ENCODE measurements at places on chromosomes 5 and 9.

GRCh38 chr9:129141066-129142041 lies 30.1 kb downstream of the PTPA start:
- no peak for DNase-seq

DNA sequence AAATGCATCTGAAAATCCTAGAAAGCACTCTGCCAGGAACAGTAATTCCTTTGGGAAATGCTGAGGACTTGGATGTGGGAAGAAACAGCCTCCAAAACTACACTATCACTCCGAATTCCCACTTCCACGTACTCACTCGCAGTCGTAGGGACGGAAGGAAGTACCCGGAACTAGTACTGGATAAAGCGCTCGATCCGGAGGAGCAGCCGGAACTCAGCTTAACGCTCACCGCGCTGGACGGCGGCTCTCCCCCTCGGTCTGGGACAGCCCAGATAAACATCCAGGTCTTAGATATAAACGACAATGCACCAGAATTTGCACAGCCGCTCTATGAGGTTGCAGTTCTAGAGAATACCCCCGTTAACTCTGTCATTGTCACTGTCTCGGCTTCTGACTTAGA lies 786 bp downstream of the PCDHB3 start:
- DNase-seq, result no peak

DNA sequence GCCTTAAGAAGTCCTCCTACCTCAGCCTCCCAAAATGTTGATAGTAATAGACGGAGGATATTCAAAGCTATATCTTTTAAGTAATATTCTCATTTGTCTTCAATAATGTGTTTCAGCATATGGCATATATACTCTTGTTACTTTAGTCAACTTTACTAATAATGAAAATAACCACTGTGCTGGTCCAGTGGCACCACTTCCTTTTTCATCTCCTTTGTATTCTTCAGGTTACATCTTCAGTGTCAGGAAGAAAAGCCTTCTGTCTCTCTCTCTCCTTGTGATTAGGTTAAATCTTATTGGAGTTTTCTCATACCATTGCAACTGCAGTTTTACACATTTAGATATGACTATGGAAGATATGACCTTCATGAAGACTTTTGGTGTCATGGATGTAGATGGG lies 31.3 kb downstream of the PARP8 start:
- no peak for DNase-seq

DNA sequence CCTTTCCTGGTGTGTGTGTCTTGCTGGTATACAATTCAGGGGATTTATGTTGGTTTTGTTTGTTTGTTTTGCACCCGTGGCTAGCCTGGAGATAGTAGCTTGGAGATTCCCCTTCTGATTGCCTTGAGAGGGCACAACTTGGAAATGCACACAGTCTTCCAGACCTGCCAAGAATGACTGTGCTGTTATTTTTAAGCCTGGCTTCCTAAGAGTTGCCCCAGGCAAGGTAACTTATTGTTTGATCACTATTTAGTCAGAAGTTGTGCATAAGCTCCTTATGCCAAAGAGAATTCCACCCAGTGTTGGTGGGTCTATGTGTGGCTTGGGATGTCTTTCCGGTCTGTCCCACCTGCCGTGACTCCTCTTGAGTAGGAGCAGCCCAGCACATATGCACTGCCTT lies 421.9 kb upstream of the KCNN2 start:
- no peak for DNase-seq

GRCh38 chr9:19138084-19138483 lies 10.8 kb upstream of the PLIN2 start:
- no peak for DNase-seq

GRCh38 chr5:43046474-43046873 lies 6.4 kb upstream of the ANXA2R start:
- DNase-seq, result no peak

DNA sequence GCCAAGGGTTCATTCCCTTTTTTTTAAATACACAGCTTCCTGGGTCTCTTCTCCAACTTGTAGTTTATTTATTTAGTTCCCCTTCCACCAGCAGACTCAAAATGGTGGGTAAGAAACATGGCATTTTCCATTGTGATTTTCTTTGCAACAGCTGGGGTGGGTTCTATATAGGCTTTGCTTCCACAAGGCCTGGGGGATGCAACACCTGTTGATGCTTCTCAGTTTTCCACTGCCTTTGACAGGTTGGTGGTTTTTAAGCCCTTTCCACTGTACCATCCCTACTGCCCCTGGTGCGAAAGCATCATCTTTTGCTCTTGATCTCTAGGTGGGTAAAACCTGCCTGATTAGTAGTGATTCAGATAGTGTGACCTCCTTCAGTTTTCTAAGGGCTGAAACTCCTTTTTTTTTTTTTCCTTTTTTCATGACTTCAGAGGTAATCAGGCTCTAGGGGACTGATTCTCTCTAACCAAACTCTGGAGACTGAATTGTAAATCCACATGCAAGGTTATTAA lies 8.5 kb downstream of the KDM3B start:
- no peak for DNase-seq

DNA sequence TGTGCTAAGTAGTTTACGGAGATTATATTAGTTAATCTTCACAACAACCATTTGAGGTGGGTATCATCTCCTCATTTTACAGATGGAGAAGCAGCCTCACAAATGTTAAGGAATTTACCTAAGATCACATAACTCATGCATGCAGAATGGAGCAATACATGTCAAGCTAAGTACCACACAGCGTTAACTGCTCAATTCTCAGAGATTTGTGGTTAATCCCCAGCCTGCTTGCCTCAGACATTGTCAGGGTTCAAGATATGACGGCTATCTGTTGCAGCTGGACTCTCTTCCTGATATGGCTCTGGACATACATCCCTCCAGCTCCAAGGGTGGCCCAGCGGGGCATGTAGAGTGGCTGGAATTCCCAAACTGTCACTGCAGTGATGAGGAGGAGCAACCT lies 7.3 kb upstream of the ZNF346 start:
- no peak for DNase-seq

GRCh38 chr5:10194083-10194482 lies 55.6 kb downstream of the ATPSCKMT start:
- no peak for DNase-seq

GRCh38 chr5:45277860-45278259 lies 418.3 kb downstream of the HCN1 start:
- DNase-seq, result no peak

DNA sequence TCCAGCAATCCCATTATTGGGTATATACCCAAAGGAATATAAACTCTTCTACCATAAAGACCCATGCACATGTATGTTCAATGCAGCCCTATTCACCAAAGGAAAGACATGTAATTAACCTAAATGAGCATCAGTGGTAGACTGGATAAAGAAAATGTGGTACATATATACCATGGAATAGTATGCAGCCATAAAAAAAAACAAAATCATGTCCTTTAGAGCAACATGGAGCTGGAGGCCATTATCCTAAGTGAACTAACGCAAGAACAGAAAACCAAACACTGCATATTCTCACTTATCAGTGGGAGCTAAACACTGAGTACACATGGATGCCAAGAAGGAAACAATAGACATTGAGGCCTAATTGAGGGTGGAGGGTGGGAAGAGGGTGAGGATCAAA lies 27.8 kb downstream of the DTWD2 start:
- DNase-seq, result no peak

DNA sequence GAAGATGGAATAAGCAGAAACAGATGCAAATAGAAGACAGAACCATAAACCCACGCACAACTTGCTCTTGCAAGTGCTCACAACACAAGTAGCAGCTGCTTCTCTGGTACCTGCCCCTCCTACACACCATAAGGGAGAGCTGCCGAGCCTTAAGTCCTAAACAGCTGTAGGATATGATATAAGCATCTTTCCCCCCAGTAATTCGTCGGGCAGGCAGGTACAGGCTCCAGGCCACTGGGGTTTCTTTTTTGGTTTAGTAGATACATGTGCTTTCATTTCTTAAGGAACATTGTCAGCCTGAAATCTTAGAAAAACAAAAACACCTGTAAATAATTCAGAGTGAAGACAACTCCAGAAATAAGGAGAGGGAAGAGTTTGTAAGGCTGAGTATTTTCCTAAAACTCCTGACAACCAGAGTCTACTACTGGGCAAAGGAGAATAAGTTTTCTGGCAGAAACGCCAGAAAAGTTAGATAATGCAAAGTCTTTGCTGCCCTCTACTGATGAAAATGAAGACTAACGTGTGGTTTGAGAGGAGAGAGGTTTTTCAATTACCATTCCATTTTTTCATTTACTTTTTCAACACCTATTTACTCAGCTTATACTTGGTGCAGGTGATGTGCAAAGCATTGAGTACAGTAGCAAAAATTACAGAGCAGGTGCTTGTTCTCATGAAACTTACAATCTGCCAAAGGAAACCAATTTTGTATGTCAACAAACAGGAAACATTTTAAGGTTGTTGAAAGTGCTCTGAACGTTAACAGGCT lies 20.1 kb upstream of the TCERG1 start:
- peak; percentile 45 for DNase-seq

DNA sequence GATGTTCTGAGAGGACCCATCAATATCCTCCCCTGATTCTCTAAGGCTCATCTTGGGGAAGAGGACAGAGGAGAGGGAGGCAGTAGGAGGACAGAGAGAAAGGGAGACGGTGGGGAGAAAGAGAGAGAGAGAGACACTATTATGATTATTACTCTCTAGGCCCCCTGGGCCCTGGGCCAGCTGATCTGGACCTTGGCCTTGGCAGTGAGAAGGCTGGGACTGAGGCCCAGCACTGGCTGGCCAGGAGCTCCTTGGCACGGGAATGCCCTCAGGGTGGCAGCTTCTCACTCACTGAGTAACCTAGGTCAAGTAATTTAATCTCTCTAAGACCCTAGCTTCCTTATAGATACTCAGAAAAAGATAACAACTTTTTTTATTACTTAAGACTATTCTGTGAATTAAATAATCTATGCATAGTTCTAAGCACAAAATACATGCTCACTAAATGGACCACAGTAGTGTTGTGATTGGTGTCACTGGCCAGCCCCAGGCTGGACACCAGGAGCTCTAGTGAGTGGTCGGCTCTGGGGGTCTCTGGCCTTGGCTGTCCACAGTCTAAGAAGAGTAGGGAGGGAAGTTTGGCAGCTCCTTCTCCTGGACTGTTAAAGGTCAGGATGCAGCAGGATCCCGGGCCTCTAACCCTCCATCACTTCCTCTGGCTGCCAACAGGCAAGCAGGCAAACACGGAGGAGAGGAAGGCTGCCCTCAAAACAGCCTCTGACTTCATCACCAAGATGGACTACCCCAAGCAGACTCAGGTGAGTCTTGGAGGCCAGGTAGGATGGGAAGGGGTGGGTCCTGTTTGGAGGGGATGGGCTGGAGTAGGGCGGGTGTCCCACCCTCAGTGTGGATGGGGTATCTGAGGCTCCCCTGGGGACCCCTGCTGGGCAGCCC lies 50.0 kb downstream of the GSN start:
- no peak for DNase-seq

DNA sequence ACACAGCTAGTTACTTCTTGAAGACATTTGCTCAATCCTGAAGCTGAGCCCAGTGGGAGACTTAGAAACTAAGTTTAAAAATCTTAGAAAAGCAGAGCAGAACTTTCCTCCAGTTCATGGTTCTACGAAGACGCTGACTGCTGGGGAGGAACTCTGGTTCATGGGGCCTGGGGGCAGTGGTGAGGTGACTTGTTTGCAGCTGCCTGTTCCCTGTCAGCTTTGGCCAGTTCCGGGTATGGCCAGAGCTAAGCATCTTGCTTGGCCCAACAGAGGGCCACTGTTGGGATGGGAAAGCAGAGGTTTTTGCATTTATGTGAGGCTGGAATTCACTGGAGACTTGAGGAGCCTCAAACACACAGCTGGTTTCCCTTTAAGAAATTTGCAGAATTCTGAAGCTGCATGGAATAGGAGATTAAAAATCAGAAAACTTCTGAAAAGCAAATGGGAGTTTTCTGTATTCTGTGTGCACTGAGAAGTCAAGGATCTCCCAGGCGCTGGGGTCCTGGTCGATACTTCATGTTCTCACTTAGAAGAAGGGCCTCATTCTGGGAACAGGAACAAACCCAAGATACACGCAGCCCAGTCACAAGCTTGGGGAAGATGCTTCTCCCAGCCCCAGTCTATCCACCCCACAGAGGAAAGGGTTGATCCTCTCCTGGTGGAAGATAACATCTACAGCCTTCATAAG lies 10.6 kb upstream of the HMHB1 start:
- DNase-seq, result no peak

DNA sequence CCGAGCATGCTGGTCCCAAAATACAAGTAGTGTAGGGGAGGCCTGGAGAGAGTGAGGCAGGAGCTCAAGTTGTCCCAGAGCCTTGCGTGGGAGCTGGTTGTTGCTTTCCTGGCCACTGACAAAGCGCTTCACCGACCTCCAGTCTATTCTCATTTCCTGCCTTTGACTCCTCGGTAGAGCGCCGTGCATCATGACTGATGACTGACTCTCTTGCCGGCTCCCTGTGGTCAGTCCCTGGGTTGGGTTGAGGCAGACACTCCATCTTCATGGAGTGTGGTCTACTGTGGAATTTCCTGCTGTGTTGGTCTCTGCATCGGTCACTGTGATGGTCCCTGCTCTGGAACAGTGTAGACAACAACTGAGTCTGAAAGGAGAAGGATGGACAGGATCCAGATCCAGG lies 175.1 kb upstream of the S1PR3 start:
- DNase-seq, result no peak

DNA sequence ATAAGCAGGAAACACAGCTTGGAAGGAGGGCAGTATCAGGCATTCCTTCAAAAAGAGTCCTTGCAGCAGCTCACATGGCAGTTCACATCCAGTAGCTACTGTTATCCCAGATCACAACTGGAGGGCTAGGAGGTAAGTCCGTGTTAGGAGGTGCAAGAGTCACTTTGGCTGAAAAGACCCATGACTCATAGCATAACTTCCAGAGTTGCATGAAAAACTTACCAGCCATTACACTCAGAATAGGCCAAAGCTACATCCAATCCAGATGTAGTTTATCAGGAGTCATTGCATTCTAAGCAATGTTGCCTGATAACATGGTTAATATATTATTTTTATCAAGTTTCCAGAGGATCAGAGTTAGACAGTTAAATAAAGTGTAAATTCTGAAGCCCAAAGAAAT lies 1126.4 kb upstream of the SEMA6A start:
- DNase-seq, result no peak

DNA sequence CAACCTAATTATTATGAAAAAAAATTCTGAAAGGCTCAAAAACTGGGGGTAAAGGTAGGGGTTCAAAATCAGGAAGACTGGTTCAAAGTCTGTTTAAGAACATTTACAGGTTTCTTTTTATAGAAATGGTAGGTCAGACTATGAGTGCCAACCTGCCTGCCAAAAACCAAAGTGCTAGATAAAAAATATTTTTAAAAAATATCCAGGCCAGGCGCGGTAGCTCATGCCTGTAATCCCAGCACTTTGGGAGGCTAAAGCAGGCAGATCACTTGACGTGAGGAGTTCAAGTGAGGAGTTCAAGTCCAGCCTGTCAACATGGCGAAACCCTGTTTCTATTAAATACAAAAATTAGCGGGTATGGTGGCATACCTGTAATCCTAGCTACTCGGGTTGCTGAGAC lies 67.0 kb downstream of the NR3C1 start:
- no peak for DNase-seq

Measured in NCI-H774 (cell line).